Pancreas (tissue), 10 donors: ENCODE measurements at places on chromosomes 5 and 9.
A peak's percentile ranks its signal among the peaks of the same experiment; 100 is the strongest.

DNA sequence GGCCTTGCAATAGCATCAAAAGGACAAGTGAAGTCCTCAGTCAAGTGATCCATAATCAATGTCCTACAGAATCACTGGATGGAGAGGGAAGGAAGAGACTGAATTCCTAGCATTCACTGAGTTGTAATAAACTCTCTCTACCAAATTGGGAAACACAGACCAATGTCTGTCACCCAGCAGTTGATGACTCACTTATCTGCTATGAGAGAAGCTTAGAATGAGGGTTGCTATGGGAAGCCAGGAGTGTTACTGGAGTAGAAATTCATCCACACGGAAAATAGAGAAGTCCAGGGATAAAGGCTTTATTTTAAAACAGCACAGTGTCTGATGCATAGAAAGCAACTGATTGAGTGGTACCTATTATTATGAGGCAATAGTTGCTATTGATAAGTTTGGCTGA, 407.4 kb downstream of the BRINP1 start:
- no peak for DNase-seq

GRCh38 chr5:50874306-50875001, 208.0 kb downstream of the PARP8 start:
- no peak for DNase-seq

- DNase-seq: no peak
Observed at GRCh38 chr9:7542693-7543092, 256.9 kb downstream of the DMAC1 start.

- DNase-seq: no peak
Observed at GRCh38 chr5:135877570-135878155, 18.0 kb downstream of the IL9 start.

- DNase-seq: no peak
Observed at GRCh38 chr5:39092581-39093351, 18.6 kb upstream of the RICTOR start.

- DNase-seq: no peak
Observed at GRCh38 chr9:137266585-137267453, 10.7 kb upstream of the TOR4A start.

GRCh38 chr5:73818357-73818756, 192.4 kb downstream of the ARHGEF28 start:
- DNase-seq: no peak

GRCh38 chr5:127280491-127281220, 9.9 kb upstream of the MEGF10 start:
- DNase-seq: peak; percentile 41

DNA sequence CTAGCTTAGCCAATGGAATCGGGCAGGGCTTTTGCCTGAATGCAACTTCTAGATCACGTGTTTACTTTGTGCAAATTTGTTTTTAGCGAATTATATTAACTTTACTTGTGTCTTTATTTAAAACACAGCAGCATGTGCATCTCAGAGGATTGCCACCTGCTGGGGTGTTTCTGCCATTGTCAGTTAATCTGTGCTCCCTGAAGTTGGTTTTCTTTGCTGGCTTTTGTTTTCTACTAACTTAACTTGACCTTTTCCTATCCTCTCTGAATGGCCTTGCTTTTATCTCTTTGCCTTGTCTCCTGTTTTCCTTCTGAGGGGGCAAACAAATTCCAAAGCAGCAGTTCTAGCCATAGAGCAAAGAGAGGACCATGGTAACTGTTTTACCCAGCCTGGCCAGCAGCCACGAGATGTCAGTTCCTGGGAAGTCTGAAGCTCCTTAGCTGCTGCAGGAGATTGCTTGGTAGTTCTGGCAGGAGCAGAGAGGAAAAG, 67.6 kb downstream of the ARHGEF28 start:
- peak; percentile 35 for DNase-seq

GRCh38 chr9:92480291-92480771, 2.0 kb downstream of the ASPN start:
- DNase-seq: no peak

DNA sequence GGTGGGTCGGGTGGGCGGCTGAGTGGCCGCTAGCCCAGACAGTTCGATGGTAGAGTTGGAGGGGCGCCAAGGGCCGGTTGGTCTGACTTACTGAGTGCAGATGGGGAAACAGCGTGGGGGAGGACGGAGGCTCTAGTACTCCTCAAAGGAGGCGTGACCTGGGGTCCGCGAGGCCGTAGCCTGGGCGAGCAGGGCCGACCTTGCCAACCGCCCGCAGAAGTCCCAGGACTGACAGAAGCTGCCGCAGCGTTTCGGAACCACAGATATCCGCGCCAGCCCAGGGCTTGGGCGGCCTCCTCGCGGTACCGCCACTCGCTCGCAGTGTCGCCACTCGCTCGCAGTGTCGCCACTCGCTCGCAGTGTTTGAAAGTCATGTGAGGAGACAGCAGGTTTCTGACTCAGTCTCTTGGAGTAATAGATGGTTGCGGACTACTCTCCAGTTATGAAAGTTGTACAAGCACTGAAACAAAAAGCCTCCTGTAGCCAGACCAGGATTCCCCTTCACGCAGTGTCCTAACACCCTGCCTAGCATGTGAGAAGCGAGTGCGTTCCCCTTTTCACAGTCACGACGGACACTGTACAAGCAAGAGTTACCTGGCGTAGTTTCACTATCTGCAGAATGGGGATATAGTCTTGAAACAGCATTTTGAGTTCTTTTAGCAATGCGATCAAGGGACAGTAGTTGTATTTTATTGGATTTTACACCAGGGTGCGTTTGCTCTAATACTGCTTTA, 674 bp downstream of the TMEM38B start:
- peak; percentile 46 for DNase-seq

GRCh38 chr9:129183495-129184218, 5.6 kb upstream of the IER5L start:
- no peak for DNase-seq

DNA sequence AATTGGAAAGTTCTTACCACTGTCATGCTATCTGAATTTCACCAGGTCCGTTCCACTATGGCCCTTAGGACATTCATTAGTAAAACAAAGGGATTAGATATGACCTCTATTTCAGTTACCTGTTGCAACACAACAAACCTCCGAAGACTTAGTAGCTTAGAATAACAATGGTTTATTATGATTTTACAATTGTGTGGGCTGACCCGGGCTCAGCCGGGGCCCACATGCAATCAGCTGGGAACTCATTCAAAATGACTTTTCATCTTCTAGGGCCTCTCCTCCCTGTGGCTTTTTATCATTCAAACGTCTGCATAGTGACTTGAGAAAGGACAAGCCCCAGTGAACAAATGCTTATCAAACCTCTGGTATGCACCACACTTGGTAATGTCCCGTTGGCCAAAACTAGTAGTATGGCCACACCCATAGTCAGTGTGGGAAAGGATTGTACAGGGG, 2.3 kb upstream of the FBXW11 start:
- DNase-seq: no peak

GRCh38 chr9:14326264-14326826, 12.4 kb upstream of the NFIB start:
- no peak for DNase-seq

- no peak for DNase-seq
Observed at GRCh38 chr9:38388283-38389223, 3.9 kb upstream of the ALDH1B1 start.

- DNase-seq: peak; percentile 28
Observed at GRCh38 chr9:109639674-109640579, 140.1 kb upstream of the PALM2AKAP2 start.

- DNase-seq: no peak
Observed at GRCh38 chr9:135888766-135889394, 18.5 kb downstream of the CAMSAP1 start.

- DNase-seq: no peak
Observed at GRCh38 chr9:79817438-79818004, 245.8 kb downstream of the TLE4 start.

GRCh38 chr5:158033724-158034123, 174.8 kb upstream of the CLINT1 start:
- DNase-seq: no peak

GRCh38 chr9:106761493-106761892, 101.5 kb upstream of the ZNF462 start:
- DNase-seq: no peak

DNA sequence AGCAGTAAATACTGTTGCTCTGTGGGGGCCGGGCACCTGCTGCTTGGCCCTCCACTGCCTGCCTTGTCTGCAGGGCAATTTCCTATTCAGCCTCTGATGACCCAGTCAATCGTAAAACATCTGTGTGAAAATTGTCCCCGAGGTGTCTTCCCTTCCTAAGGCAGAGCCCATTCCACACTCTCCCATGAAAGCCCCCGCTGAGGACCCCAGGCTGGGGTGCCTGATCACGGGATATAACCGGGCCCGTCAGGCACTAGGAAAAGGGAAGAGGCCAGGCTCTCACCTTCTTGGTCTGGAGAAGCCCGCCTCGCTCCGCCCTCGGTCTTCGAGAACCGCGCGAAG, 27.2 kb upstream of the SCGB3A1 start:
- no peak for DNase-seq

DNA sequence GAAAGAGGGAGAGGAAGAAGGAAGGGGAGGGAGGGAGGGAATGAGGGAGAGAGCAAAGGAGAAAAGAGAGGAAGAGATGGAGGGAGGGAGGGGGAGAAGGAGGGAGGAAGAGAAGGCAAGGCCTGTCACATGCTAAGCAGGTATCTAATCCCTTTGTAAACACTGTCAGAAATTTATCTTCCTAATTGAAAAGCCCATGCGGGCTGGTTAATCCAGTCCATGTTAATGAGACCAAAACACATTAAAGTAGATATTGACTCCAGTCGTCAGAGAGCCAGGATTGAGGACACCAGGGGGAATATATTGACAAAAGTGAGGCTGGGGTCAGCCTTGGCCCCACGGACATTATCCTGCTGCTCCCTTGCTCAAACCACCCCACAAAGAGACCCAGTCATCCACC, 37.4 kb upstream of the ALDH1B1 start:
- no peak for DNase-seq

DNA sequence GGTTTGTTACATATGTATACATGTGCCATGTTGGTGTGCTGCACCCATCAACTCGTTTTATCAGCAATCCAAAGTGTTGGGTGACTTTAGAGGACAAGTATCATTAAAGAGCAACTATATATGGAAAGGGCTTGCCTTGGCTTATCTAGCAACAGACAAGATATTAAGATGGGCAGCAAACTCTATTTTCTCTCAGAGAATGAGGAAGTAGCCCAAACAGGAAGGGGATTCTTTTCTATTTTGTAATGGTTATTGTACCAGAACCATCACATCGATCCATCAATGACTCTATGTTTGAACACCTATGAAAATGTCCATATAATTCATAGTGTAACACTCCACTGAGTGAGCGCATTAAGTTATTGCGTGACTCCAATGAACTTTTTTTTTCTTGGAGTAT, 260.1 kb upstream of the SLC24A2 start:
- DNase-seq: no peak

DNA sequence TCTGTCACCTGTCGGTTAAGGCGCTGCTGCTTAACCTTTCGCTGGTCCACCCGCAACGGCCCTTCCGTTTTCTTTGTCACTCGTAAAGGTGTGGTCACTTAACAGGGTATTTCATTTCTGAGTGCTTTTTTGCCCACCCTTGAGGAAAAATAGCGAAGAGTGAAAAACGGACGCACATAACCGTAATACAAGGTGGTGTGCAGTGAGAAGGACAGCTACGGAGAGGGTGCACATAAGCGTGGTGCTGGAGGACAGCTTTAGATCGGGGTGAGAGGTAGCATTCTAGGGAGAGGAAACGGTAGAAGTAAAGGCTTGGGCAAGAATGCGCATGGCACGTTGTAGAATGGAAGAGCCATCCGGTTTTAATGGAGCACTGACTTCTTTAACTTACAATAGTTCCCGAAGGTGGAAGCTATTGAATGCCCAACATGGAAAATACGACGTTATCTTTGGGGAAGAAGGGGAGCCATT, 761 bp downstream of the CCT5 start:
- no peak for DNase-seq

DNA sequence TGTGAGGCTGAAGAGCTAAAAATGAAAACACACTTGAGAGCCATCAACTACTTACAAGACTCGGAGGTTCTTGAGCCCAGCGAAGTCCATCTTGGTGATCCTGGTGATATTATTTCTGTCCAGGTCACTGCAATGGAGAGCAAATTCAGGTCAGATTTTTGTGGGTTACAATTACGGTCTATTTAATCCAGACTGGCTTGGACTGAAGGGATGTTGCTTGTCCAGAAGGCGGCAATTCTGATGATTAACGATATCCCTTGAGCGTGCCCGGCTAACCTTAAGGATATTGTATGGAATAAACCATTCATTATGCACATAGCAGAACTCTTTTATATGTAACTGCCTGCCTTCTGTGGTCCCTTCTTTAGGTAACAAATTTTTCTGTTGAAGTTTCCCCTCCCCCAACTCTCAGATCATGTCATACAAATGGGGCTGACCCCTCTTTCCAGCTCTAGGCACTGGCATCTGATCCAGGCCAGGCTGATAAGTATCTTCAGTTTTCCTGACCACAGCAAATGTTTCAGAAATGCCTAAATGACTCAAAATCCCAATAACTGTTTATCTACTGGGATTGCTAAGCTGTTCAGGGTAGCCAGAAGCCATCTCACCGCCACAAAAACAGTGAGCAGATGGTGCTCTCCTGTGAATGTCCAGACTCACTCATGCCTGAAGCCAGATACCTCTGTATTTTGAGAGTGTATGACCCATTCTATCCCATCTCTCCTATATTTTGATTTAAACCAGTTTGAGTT, 49.4 kb downstream of the SLIT3 start:
- no peak for DNase-seq

GRCh38 chr9:129322641-129323375, 144.7 kb upstream of the IER5L start:
- DNase-seq: no peak

GRCh38 chr9:9410736-9411135, 1202.1 kb downstream of the PTPRD start:
- no peak for DNase-seq

GRCh38 chr9:84667571-84668195, 1.8 kb upstream of the NTRK2 start:
- DNase-seq: no peak

- DNase-seq: no peak
Observed at GRCh38 chr9:121285835-121286687, 18.1 kb downstream of the GSN start.

- no peak for DNase-seq
Observed at GRCh38 chr5:56514245-56514644, 281.1 kb upstream of the ANKRD55 start.

DNA sequence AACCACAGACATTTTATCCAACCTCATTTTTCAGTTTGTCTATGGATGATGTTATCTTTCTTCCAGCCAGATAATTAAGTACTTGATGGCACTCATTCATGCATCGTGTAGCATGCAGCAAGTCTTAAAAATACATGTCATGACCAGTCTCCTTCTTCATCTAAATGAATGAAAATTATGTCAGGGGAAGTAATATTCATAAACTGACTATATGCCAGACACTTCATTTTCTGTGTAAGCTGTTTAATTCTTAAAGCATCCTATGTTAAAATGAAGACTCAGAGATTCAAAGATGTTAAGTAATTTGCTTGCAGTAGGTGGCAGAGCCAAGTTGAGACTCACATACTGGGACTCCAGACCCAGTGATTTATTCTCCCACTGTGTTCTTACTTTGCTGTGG, 181.7 kb upstream of the CD180 start:
- DNase-seq: no peak
